ENCODE measurements at places on chromosomes 5 and 9. TPM values are rescaled to one million over a fixed set of nuclear protein-coding genes. Genes with fewer than 3 reads are reported as not detected.

DNA sequence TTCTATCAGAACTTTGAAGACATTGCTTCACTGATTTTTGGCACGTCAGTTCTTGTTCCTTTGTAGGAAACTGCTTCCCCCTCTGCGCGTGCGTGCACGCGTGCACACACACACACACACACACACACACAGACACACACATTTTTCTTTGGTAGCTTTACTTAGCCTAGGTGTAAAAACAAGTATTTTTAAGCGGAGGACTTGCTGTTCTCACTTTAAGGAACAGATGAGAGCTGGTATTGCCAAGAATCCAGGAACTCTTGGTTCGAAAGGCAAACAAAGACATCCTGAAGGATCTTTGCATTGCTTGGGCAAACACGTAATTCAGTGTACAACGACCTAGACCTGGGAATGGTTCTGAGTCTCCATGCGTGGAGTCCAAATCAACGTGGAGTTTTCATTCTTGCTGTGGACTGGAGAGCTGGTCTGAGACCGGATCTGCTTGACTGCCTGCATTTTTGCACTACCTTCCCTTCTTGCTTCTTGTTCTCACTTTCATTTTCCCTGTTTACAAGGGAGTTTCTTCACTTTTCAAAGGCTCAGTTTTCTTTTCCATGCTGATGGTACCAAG lies 8.2 kb downstream of the TMEM268 start:
- DNase-seq = no peak
- H3K27ac ChIP-seq = no peak overlapping the region
- peaks cover 13% of the 10 kb centered on the region for H3K36me3 ChIP-seq

- no peaks in the 10 kb centered on the region for H3K27me3 ChIP-seq
- H3K4me3 ChIP-seq = no peak overlapping the region
- DNase-seq = no peak
- H3K27ac ChIP-seq = no peak overlapping the region
Observed at GRCh38 chr9:136650648-136651047, 12.1 kb upstream of the EGFL7 start.

The LYSMD3 gene
- 34.4 TPM for total RNA-seq

- no peaks in the 10 kb centered on the region for H3K36me3 ChIP-seq
- H3K27me3 ChIP-seq = no peaks in the 10 kb centered on the region
- no peak overlapping the region for H3K4me3 ChIP-seq
- no peaks in the 10 kb centered on the region for H3K4me1 ChIP-seq
- no peak for DNase-seq
Observed at GRCh38 chr9:132249123-132249522, 87.3 kb downstream of the NTNG2 start.

- H3K27ac ChIP-seq = no peak overlapping the region
- no peaks in the 10 kb centered on the region for H3K36me3 ChIP-seq
- H3K27me3 ChIP-seq = no peaks in the 10 kb centered on the region
Observed at GRCh38 chr5:138449501-138450239, 10.8 kb downstream of the REEP2 start.

- no peaks in the 10 kb centered on the region for H3K4me1 ChIP-seq
- no peak overlapping the region for H3K4me3 ChIP-seq
- no peaks in the 10 kb centered on the region for H3K36me3 ChIP-seq
- peaks cover 4% of the 10 kb centered on the region for H3K27me3 ChIP-seq
- H3K27ac ChIP-seq = no peak overlapping the region
Observed at GRCh38 chr5:110702704-110703103, 23.8 kb downstream of the TMEM232 start.

The PCDHGA4 gene
- not detected for total RNA-seq

- no peak for DNase-seq
- peaks cover 17% of the 10 kb centered on the region for H3K4me1 ChIP-seq
- no peaks in the 10 kb centered on the region for H3K36me3 ChIP-seq
- no peak overlapping the region for H3K4me3 ChIP-seq
- no peak overlapping the region for H3K27ac ChIP-seq
- H3K27me3 ChIP-seq = peaks cover 48% of the 10 kb centered on the region
Observed at GRCh38 chr5:73433272-73433981, 15.2 kb downstream of the FOXD1 start.

DNA sequence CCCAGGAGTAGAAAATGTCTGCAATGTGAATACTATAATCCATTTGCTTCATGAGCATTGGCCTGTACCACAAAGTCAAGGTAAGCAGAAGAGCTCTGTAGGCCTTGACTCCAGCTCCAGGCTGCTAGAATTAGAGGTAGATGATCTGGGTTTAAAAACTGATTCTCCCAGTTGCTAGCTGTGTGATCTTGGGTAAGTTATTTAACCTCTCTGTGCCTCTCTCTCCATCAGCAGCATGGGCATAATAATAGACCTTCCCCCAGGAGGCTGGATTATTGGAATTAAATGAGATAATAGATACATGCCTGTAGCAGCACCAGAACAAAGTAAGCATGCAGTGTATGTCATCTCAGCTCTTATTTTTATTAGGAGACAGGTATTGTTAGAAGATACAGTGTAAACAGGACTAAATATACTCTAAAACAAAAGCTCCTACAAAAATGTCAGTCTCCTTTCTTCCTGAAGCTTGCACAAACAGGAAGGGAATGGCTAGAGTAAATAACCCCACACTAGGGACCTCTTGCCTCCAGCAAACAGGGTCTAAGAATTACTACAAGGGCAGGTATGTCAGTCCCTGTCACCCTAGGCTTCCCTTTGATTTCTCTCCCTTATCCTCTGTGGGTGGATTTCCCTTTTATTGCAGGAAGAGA lies 57.5 kb downstream of the PSAT1 start:
- H3K27ac ChIP-seq = no peak overlapping the region
- H3K4me3 ChIP-seq = no peak overlapping the region
- no peaks in the 10 kb centered on the region for H3K36me3 ChIP-seq
- no peaks in the 10 kb centered on the region for H3K27me3 ChIP-seq
- H3K4me1 ChIP-seq = no peaks in the 10 kb centered on the region

DNA sequence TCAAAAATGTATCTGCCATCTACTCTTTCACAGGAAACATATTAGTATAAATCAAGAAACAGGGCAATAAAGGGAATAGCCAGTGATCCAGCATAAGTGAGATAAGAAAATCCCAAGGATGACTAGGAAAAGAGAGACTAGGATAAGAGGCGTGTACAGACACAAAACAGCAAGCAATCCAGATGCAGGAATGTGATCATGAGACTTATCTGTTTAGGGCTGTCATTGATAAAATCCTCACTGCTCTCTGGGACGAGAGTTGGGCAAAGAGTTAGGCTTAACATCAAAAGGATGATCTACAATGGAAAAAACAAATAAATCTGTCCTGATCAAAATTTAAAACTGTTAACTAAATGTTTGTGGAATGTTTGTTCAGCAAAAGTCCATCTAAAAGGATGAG lies 1156.8 kb upstream of the C9orf72 start:
- H3K4me3 ChIP-seq = no peak overlapping the region
- H3K36me3 ChIP-seq = no peaks in the 10 kb centered on the region
- no peaks in the 10 kb centered on the region for H3K27me3 ChIP-seq

DNA sequence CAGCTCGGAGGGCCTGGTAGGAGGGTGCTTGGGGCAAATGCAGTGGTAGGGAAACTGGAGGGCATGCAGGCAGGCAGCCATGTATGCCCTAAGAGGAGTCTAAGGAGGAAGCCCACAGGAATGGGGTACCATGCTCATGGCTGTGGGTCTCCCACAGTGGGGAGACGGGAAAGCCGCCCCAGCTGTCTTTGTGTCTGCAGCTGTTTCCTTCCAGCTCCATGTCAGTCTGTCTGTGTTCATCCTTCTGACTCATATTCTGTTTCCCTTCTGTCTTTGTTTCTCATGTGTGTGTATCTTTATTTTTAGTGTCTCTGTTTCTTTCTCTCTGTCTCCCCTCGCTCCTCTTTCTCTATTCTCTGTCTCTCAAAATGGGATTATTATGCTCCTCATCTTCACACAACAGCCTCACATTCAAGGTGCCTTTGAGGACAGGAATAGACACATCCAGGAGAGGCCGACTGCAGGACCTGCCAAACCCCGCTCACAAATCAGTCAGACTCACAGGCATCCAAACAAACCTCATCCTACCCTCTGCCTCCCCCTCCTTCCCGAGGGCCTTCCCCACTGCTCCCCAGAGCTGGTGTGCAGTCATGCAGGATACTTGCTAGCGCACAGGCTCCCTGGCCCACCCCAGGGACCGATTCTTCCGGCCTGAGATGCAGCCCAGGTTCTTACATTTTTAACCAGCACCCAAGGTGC lies 68.4 kb upstream of the RARS1 start:
- H3K4me3 ChIP-seq = no peak overlapping the region
- H3K27ac ChIP-seq = no peak overlapping the region
- no peak for DNase-seq

The PCDHGA11 gene
- total RNA-seq = not detected

DNA sequence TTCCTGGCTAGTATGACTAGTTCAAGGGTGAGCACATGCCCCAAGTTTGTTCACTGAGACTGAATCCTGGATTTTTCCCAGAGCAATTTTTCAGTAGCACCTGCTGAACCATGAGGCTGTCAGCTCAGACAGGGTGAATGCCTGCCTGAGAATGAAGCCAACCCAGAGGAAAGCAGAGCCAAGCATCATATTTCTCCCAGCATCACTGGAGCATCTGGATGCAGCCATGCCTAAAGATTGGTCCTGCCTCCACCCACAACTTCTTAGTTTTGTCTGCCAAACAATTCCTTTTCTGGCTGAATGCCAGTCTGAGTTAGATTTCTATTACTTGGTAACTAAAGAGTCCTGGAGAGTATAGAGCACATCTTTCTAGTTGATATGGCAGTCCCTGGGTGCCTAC lies 343.6 kb downstream of the CSNK1G3 start:
- H3K27ac ChIP-seq = no peak overlapping the region
- no peaks in the 10 kb centered on the region for H3K36me3 ChIP-seq
- DNase-seq = no peak

GRCh38 chr5:41883243-41883642 lies 13.0 kb upstream of the OXCT1 start:
- H3K36me3 ChIP-seq = no peaks in the 10 kb centered on the region
- DNase-seq = no peak
- H3K4me3 ChIP-seq = no peak overlapping the region
- no peak overlapping the region for H3K27ac ChIP-seq

The SLCO4C1 gene
- total RNA-seq = not detected

- no peaks in the 10 kb centered on the region for H3K4me1 ChIP-seq
- no peaks in the 10 kb centered on the region for H3K27me3 ChIP-seq
- no peak for DNase-seq
- peaks cover 2% of the 10 kb centered on the region for H3K36me3 ChIP-seq
- H3K4me3 ChIP-seq = no peak overlapping the region
Observed at GRCh38 chr5:93922551-93922950, 181.2 kb upstream of the POU5F2 start.

DNA sequence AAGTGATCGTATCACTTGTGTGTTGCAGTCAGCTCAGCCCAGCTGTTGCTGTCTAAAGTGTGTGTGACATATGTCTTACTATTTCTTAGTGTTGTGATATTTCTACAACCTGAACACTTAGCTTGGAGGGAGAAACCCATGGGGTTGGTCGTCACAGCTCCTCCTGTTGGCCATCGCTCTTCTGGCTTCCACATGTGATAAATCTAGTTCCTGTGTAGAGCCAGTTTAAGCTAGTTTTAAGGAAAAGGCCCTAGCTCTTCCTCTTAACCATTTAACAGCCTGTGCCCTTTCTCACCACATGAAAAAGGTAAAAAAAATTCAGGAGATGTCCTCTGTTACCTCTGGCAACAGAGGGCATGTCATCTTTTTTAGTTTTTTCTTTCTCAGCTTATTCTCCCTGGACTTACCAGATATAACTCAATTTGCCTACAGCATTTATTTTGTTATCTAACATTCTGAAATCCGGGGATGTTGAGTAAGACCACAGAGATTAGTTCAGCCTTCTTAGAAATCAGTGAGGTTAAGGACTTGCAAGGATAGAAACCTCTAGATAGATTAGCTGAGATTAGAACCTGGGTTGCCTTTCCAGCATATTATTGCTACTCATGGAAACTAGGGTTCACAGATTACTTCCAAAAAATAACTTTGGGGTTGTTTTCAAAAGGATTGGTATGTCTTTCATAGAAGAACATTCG lies 100.4 kb downstream of the GAPVD1 start:
- H3K27me3 ChIP-seq = no peaks in the 10 kb centered on the region
- peaks cover 72% of the 10 kb centered on the region for H3K36me3 ChIP-seq
- H3K4me3 ChIP-seq = no peak overlapping the region
- DNase-seq = no peak
- no peaks in the 10 kb centered on the region for H3K4me1 ChIP-seq

The LRRC19 gene
- not detected for total RNA-seq

DNA sequence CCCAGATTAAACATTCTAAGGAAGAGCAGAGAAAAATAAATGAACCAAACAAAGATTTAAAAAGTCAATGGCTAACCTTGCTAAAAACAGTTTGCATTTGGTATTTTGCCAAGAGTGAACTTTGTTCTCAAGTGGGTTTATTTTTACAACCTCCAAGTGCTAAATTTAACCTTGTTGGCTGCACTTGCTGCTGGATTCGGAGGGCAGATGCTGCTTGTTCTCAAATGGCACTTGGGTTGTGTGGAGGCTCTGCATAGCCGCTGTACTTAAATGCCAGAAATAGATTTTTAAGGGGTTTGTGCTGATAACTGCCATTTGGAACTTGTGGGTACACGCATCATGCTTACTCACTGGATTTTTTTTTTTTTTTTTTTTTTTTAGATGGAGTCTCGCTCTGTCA lies 13.3 kb upstream of the SPATA24 start:
- no peaks in the 10 kb centered on the region for H3K27me3 ChIP-seq
- peaks cover 30% of the 10 kb centered on the region for H3K4me1 ChIP-seq
- no peak overlapping the region for H3K27ac ChIP-seq

GRCh38 chr9:136238342-136238732 lies 7.3 kb downstream of the QSOX2 start:
- DNase-seq = no peak
- H3K27ac ChIP-seq = no peak overlapping the region
- peaks cover 10% of the 10 kb centered on the region for H3K36me3 ChIP-seq
- peaks cover 13% of the 10 kb centered on the region for H3K4me1 ChIP-seq
- H3K4me3 ChIP-seq = no peak overlapping the region

DNA sequence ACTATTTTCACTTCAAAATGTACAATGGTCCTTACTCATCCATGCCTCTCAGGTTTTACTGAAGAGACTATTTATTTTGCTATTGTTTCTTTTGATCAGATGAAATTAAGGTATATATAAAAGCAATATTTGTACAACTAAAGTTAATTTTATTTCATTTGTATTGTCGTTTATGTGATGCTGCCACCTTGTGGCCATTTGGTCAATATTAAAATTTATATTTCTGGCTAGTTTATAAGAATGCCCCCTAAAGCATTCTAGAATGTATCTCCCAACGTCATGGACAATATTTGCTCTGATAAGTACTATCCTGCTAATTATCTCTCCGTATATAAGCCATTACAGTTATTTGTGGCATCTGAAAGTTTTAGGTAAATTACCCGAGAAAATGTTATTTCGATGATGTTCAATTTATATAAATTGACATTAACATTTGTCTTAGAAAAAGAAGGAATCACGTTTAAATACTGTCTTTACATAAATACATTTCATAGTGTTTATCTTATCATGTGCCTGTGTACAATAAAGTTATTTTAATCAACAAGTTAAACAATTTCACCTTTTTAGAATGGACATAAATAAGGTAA lies 680.0 kb downstream of the TAF11L14 start:
- DNase-seq = peak; percentile 27
- H3K36me3 ChIP-seq = no peaks in the 10 kb centered on the region
- H3K27me3 ChIP-seq = no peaks in the 10 kb centered on the region

GRCh38 chr5:935510-936084 lies 42.9 kb downstream of the TRIP13 start:
- no peak for DNase-seq
- H3K27me3 ChIP-seq = no peaks in the 10 kb centered on the region
- no peak overlapping the region for H3K4me3 ChIP-seq

GRCh38 chr5:131514316-131515283 lies 120.4 kb downstream of the RAPGEF6 start:
- DNase-seq = peak; percentile 56
- peaks cover 40% of the 10 kb centered on the region for H3K36me3 ChIP-seq
- H3K4me1 ChIP-seq = peaks cover 25% of the 10 kb centered on the region
- H3K27me3 ChIP-seq = no peaks in the 10 kb centered on the region
- peak overlapping the region; percentile 58 for H3K27ac ChIP-seq

Measured in CD4-positive, CD25-positive, alpha-beta regulatory T cell (primary cell).